ENCODE measurements at places on chromosomes 5 and 9.

GRCh38 chr5:54739371-54739770 lies 221.8 kb downstream of the SNX18 start:
- DNase-seq: no peak

GRCh38 chr5:168471785-168472184 lies 14.5 kb upstream of the RARS1 start:
- no peak for DNase-seq

- DNase-seq: no peak
These were observed 16.5 kb downstream of the AGXT2 start for GRCh38 chr5:35031276-35031675.

- DNase-seq: no peak
These were observed 866.1 kb downstream of the TLE4 start for GRCh38 chr9:80437825-80438224.

DNA sequence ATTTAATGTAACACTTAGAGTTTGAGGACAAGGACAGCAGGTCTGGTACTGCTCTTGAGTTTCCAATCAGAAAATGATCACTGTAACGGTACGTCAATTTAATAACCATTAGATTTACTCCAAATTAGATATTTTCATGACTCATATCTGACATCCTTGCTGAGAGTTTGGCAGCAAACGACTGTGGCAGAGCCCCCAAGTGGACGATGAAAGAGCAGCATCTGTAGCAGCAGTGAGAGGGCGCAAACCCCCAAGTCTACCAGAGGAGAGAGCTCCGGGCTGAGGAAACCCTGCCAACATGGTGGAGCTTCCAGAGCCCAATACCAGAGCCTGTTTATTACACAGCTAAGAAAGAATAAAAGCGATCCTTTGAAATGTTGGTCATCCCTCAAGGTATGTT lies 73.2 kb upstream of the EPB41L4A start:
- DNase-seq: peak; percentile 30
